ENCODE measurements at places on chromosomes 4 and X. TPM values are rescaled to one million over a fixed set of nuclear protein-coding genes. Genes with fewer than 3 reads are reported as not detected.
A peak's percentile ranks its signal among the peaks of the same experiment; 100 is the strongest.

DNA sequence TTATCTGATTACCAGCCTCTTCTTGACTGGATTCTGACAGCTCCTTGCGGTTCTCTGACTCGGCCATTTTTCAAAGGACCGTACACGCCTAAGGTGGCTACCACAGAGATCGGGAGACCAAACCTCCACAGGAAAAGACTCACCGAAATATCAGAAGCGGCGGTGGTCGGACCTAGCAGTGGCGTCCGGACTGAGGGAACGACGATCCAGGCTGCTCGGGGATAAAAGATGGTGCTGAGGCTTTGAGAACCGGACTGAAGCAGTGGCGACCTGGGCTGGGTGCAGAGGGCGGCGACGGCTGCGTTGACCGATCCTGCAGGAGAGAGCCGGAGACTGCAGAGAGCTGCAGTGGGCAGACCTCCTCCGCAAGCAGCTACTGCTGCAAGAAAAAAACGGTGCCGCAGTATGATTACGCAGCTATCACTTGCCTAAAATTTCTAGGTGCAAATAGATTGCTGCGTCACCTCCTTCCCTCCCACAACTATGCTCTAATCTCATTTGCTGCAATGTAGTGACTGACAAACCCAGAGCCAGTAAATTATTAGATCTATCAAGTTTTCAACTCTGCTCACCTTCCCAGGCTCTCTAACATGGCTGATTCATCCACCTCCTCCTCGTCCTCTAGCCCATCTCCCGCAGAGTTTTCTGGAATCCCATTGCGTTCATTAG lies at the start of gene NAP1L2:
Gene NAP1L2 (minus strand): TSS at position 426 of the 669 bp plus-strand sequence. CDS start 359 bp downstream, at position 67.
- peak; percentile 13 for DNase-seq

DNA sequence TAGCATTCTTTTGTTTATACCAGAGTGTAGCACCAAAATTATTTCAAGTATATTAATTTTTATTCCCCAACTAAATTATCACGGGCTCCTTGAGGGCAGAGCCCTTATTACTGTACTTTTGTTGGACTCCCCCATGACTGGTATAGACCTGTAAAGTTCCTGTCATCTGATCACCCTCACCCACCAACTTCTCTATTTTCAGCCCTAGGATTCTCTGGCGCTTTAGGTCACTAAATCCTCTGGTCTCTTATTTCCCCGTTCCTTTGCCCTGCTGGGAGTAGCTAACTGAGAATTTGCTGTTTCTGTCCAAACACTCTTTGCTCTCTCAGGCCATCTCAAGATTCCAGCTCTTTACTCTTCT lies 3.2 kb upstream of the XKRX start:
- no peak for DNase-seq

- no peak for DNase-seq
Measured at GRCh38 chr4:118035309-118035708, 1.0 kb downstream of the NDST3 start.

GRCh38 chrX:37603938-37604409 lies 32.5 kb downstream of the LANCL3 start:
- DNase-seq = no peak

DNA sequence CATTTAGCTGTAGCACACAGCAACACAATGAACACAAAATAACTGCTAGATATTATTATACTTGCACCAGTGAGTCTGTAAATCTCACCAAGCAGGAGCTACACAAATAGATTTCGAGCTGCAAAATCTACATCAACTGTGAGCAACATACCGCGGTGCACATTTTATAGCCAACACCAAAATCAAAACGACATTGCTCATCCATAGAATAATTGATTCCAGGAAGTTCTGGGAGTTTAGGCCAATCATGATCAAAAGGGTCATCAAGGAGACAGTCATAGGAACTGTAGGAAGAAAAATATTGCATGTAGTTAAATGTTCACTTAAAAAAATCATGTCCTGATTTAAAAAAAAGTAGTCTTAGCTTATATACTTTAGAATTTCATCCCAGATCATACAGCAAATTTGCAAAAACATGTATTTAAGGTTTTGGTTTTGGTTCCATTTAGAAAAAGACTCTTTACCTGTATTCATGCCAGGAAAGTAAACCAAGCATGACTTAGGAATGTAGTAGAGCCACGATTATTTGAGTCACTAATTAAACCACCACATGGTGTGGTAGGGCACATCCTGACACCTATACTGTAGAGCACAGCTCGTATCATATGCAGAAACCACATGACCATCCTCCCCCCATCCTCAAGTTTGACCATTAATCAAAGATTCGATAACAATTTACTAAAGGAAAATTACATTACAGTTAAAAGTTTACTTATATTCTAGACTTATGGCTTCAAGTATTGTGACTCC lies 250.4 kb downstream of the ADAMTS3 start:
- no peak for DNase-seq

DNA sequence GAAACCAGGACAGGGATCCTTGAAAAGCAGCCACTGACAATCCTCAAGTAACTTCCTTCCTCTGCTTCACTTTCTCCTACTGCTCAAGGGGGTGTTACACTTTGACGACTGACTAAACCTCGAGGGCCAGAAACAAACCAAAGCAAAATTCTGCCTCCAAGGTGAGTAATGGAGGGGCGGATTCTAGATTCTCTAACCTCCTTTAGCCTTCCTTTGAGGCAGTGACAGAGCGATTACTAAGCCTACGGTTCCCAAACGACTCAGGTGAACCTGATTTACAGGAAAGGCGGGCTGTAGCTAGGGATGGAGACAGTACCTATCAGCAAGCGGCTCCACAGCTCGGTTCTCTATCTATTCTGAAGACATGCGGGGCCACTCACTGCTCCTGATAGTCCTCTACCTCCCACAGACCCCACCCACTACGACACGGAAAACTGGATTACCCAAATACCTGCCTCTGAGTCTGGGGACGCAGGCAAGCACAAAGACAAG lies 487 bp downstream of the TBCK start:
- peak; percentile 37 for DNase-seq

GRCh38 chr4:83208371-83209365 lies 75.9 kb downstream of the COQ2 start:
- no peak for DNase-seq

- DNase-seq = no peak
Measured at GRCh38 chr4:36330796-36331195, 49.4 kb downstream of the DTHD1 start.

DNA sequence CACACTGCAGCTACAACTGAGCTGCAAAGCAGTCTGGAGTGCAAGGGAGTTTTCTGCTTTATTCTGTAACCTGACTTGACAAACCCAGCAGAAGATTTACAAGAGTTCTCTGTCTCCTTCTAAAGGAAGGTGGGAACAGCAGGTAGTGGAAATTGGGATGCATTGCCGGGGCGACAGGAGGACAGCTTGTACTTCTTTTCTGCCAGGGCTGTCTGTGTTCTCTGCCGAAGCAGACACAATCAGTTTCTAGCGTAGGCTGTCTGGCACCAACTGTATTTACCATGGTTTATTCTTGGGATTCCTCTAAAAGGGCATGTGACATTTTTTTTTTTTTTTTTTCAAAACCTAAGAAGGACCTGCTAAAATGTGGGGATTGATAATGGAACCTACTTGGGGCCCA lies 190.8 kb upstream of the GK2 start:
- no peak for DNase-seq

DNA sequence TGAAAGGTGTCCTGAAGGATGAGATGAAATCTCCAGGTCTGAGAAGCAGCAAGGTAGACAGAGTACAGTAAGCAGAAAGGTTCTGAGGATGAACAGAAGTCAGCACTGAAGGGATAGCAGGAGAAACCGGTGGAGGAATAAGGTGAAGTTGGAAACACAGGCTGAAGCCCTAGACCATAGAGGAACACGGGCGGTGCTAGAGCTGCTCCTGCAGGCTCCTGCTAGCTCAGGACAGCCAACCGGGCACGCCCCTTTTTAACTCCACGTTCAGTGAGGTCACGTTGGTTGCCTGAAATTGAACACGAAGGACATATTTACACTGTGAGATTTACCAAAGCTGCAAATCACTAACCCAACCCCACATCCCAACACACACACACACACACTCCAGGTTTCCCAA lies 1886.4 kb upstream of the AGA start:
- no peak for DNase-seq

DNA sequence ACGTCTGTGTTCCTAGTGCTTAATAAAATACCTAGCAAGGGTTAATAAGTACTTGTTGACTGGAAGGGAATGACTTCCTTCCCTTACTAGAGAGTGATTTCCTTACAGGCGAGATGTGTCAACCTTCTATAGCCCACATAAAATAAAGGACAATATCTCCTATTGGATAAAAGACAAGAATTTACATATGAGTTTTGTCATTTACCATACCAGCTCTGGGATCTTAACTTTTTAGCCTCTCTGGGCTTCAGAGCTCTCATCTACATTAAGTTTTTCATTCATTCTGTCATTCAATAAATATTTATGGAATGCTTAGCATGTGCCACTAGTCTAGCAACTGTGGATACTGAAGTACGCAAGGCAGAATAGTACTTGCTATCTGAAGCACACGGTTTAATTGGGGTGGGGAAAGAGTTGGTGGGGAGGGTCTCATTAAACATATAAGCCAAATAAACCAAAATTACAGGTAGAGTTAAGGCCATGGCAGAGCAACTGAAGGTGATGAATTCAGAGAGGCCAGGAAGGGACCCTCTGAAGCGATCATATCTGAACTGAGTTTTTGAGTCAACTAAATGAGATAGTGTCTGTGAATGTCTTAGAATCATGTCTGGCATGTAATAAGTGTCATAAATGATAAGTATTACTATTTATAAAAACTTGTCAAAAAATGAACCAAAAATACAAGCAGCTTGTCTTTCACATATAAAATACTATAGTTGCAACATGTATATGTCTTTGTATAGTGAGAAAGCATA lies 91.6 kb upstream of the BMP2K start:
- no peak for DNase-seq

GRCh38 chr4:66929748-66930147 lies 615.6 kb downstream of the CENPC start:
- DNase-seq = no peak

GRCh38 chr4:150211799-150212445 lies 133.7 kb downstream of the DCLK2 start:
- no peak for DNase-seq

DNA sequence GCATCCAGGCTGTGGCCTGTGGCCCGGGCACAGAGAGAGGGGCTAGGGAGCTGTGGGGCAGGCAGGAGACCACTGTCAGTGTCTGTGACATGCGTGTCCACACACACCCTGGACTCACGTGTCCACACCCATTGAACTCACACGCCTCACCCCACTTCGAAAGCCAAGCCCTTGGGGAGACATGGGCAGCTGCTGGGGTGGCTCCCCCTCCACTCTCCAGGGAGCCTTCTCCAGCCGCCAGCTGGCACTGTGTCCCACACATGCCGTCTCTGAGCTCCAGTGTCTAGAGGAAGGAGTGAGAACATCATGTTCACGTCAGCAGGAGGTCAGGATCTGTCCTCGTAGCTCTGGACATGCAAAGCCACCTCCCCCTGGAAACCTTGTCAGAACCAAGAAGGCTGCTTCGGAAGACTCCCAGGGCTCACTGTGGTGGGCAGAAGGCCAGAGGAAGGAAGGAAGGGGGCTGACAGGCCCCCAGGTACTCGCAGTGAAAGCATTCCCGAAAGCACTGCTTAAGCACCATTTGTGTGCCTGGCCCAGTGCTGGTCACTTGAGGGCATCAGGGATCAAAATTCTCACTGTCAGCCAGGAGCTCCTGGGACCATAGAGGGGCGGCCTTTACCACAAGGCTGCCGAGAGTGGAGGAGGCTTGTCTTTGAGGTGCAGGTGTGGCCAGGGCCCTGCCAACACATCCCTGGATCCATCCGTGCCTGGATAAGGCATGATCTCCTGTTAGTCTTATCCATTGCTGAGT lies 61.4 kb downstream of the HTRA3 start:
- DNase-seq = no peak

- DNase-seq = no peak
Measured at GRCh38 chr4:98542011-98542410, 116.4 kb downstream of the TSPAN5 start.

Gene NPY2R
- polyA plus RNA-seq = not detected

Gene PPAT
- polyA plus RNA-seq = 14.0 TPM

Gene CLDN34
- polyA plus RNA-seq = not detected

Gene IBSP
- polyA plus RNA-seq = not detected
